Endothelial cell of umbilical vein (primary cell): ENCODE measurements at places on chromosomes 1 and 21.
A peak's percentile ranks its signal among the peaks of the same experiment; 100 is the strongest.

DNA sequence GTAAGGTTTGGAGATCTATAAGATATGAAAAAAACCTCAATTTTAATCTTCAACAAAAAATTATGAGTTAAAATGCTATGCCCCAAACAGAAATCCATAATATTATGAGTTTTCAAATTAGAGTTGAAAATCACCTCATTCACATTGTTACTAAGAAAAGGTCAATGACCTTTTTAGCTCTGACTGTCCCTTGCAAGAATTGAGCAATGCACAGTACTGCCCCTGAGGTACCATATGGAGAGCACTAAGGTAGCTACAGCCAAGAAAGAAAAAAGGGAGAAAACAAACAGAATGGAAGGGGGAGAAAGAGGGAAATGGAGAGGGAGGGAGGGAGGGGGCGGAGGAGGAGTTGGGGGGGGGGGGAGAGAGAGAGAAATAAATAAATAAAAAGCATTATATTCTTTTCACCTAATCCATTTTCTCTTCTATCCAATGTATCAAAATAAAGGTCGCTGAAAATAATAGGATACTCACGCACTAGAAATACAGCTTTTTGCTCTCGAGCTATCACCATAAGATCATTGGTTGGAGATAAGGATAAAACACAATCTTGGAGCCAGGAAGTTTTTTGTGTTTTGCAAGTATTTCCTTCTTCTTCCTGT, 58.8 kb downstream of the RAB3GAP2 start:
- DNase-seq, result no peak

GRCh38 chr1:155970531-155971167, 7.7 kb downstream of the ARHGEF2 start:
- DNase-seq, result peak; percentile 91

GRCh38 chr1:14615549-14616218, 17.2 kb downstream of the KAZN start:
- no peak for DNase-seq

- DNase-seq, result peak; percentile 55
Measured at GRCh38 chr1:87330057-87330884, 1.6 kb downstream of the LMO4 start.

- no peak for DNase-seq
Measured at GRCh38 chr1:218933513-218933912, 240.2 kb upstream of the LYPLAL1 start.

DNA sequence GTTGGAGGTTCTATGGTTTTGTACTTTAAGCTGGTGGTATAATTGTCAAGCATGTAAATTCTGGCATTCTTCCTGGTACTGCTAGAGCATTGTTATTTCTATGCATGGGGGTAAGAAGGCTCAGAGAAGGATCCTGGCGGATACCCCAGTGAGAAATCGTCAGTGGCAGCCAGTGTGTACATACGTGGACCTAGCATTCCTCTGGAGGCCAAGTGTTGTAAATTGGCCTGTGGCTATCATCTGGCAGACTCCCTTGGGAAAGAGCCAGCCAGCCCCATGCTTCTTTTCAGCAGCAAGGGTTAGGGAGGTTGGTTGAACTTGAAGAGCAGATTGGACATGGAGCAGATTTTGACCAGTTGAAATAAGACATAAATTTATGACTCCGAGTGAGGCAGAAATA, 5.2 kb upstream of the AGO3 start:
- no peak for DNase-seq

GRCh38 chr1:221805121-221805520, 63.2 kb upstream of the DUSP10 start:
- DNase-seq, result no peak

GRCh38 chr1:193417403-193417802, 231.0 kb upstream of the B3GALT2 start:
- no peak for DNase-seq

GRCh38 chr1:30420519-30421050, 302.8 kb downstream of the MATN1 start:
- DNase-seq, result no peak

DNA sequence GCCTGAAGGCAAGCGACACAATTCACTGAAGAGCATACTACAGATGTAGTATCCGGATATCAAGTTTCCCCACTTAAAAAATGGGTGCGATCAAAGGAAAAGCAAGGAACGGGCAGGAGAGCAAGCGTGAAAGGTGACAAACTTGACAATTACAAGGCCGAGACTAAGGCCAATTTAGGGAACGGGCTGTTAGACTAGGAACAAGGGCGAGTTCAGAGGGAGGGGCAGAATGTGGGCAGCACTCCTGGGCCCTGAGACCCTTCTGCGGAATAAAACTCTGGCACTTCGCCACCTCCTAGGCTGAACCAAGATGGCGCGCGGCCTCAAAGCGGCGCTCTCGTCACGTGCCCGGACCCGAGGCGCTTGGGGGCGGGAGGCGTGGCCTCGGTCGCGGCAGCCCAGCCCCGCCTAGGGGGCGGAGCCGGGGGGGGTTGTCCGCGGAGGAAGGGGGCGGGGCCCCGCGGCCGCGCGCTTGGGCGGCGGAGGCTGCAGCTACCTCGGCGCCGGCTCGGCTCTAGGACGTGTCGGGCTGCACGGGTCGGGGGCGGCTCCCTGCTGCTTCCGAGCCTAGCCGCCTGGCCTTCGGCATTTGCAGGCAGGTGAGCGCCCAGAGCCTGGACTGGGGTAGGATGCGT, at the start of gene PPFIA4:
PPFIA4 (plus strand) TSS at position 461 of the 635 bp plus-strand sequence. CDS start 12,518 bp downstream, outside the sequence.
- peak; percentile 78 for DNase-seq

DNA sequence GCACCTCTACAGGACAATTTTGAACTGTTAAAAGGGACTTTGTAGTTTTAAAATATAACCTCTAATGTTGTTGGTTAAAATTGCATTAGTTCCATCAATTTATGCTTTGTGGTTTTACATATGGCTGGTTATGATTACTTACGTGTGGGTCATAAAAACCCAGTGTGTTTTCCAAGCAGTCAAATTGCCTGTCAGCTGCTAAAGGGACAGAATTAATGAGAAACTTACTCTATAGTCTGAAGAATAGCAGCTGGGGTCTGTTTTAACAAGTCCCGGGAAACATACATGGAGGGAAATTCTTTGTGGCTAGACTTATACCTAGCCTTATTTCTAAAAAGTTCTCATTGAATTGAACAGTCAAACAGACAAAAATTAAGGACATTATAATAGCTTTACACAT, 820.9 kb upstream of the ADGRL4 start:
- no peak for DNase-seq

DNA sequence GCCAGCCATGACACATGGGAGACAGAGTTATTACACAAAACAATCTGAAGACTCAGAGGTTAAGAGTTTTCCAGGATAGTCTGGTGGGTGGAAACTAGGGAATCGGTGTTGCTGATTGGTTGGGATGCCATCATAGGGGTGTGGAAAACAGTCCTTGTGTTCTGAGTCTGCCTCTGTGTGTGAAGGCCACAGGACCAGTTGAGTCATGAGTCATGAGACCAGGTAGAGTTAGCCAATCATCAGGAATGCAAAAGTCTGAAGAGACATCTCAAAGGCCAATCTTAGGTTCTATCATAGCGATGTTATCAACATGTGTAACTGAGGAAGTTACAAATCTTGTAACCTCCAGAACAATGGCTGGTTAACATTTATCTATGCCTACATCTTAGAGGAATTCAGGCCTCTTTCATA, 49.7 kb upstream of the NEK7 start:
- no peak for DNase-seq

- DNase-seq, result no peak
Measured at GRCh38 chr1:119873135-119874015, 22.9 kb downstream of the ADAM30 start.

DNA sequence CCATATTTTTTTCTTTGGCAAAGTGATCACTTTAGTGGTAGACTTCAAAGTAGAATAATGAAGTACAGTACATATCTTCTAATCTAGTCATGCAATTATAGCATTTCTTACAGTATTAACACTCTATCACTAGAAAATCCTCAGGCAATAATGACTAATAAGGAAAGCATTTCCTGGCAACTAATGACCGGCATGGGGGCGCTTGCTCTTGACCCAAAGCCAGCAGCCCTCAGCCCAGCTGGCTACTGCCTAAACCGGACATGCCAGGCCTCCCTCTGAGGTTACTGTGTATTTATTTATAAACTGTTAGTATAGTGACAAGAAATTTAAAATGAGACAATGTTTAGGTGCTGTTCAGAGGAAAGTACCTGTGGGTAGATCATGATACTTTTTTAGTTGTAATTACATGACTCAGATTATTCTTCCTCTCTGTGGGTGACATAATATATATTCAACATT, 633.8 kb downstream of the PTPRC start:
- DNase-seq, result peak; percentile 97

DNA sequence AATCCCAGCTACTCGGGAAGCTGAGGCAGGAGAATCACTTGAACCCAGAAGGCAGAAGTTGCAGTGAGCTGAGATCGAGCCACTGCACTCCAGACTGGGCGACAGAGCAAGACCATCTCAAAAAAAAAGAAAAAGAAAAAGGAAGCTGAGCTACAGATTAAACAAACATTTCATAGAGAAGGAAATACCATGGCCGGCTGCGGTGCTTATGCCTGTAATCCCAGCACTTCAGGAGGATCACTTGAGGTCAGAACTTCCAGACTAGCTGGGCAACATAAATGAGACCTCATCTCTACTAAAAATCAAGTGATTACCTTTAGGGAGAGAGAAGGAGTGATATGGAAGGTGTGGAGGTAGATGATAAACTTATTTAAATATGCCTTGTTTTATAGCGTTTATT, 14.0 kb upstream of the CFAP126 start:
- peak; percentile 60 for DNase-seq

GRCh38 chr1:24641646-24642151, 1.4 kb upstream of the SRRM1 start:
- DNase-seq, result peak; percentile 28

DNA sequence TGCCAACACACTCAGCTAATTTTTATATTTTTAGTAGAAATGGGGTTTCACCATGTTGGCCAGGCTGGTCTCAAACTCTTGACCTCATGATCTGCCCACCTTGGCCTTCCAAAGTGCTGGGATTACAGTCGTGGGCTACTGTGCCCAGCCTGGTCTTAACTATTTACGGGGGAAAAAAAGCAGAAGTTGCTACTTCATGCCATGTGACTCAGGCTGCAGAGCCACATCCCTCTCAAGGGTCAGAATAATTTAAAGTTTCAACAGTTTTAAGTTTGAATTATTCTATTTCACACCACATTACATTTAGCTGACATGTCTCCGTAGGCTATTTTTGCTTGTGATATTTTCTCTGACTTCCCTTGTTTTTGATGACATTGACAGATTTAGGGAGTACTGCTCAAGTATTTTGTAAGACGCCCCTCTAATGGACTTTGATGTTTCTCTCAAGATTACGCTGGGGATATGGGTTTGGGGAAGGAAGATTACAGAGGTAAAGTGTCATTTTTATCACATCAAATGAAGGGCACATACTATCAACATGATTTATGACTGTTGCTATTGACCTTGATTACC, 14.6 kb upstream of the AGBL4 start:
- no peak for DNase-seq

- DNase-seq, result no peak
Measured at GRCh38 chr1:14956579-14957195, 196.9 kb upstream of the TMEM51 start.

GRCh38 chr1:232944347-232944746, 6.1 kb upstream of the NTPCR start:
- no peak for DNase-seq

GRCh38 chr1:145901312-145902021, 8.4 kb downstream of the ITGA10 start:
- no peak for DNase-seq

- no peak for DNase-seq
Measured at GRCh38 chr1:176111835-176112234, 95.3 kb downstream of the COP1 start.

GRCh38 chr1:81179242-81179641, 621.5 kb upstream of the ADGRL2 start:
- DNase-seq, result peak; percentile 90

- DNase-seq, result no peak
Measured at GRCh38 chr21:44286716-44287632, 1.3 kb downstream of the AIRE start.

GRCh38 chr1:2845869-2846268, 44.4 kb upstream of the TTC34 start:
- DNase-seq, result no peak

DNA sequence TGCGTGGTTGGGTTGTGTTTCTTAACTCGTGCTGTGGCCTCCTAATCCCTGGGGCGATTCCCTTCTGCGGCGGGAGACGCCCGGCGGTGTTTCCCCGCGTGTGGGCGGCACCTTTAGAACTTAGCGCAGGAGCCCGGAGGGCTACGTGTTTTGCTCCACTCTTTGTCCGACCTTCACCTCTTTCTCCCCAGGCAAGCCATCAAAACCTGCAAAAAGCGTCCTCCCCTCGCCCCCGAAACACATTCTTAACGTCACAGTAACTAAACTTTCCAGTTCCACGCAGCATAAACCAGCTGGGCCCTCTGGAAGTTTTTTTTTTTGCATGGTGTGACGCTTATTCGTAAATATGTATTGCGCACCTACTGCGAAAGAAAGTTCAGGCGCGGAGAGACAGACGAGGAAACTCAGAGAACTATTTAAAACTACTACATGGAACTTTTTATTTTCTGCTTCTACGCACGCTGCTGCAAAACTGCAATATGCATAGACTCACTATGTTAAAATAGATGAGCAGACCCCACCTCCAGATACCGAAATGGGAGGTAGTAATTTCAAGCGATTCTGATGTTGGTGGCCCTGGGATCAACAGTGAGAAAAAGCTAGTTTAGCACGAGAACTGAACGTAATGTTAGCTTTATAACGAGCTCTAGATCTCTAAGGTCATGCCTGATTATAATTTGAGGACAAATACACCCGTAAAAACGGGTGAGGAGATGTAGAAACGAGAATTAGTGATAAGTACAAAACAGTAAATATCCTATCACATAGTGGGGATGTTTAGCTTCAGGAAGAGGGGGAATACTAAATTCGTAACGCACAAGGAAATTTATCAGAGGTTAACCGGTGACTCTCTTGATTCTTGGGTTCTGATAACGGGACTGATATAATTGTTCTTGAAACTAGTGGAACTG, 920 bp downstream of the MTR start:
- peak; percentile 64 for DNase-seq

GRCh38 chr1:77281491-77282186, at the start of gene AK5:
Gene AK5 (plus strand): TSS chr1:77282019. CDS start chr1:77282314, 295 bp downstream.
- DNase-seq, result peak; percentile 59

DNA sequence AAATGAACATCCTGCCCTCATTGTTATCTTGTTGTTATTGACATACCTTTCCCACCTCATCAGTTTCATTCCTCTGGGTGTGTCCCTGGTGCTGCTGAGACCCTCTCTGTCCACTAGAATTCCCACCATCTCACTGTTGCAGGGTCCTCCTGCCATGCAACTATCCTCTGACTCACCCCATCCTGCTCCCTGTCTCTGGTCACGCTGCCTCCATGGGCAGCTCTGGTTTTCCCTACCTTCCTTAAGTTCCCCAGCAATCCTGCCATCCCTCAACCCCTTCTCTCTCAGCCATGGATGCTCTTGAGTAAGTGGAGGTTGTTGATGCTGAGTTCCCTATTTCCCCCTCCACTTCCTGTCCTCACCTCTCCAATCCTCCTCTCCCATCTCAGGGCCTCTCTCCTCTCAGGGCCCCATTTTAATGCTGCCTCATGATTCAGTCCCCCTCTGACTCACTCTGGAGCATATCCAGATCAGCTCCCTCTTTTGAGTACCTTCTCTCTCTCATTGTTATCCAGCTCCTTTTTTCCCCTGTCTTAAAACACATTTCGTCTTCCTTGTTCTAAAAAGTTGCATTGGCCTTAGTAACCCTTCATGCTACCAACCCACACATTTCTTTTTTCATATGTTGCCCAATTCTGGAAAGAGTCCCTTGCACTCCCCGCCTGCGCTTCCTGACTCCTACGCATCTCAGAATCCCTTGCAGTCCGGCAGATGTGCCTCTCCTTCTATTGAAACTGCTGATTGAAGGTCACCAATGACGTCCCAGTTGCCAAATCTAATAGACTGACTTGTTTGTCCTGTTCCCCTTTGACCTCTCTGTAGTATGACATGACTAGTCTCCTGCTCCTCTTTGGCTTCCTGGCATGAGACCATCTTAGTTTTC, 92.0 kb downstream of the CNIH3 start:
- DNase-seq, result no peak
